ENCODE measurements at places on chromosomes 5 and 9.

GRCh38 chr5:79685627-79686026 lies 4.0 kb upstream of the CMYA5 start:
- DNase-seq = no peak

GRCh38 chr5:38888041-38888440 lies 42.2 kb downstream of the OSMR start:
- DNase-seq = no peak

DNA sequence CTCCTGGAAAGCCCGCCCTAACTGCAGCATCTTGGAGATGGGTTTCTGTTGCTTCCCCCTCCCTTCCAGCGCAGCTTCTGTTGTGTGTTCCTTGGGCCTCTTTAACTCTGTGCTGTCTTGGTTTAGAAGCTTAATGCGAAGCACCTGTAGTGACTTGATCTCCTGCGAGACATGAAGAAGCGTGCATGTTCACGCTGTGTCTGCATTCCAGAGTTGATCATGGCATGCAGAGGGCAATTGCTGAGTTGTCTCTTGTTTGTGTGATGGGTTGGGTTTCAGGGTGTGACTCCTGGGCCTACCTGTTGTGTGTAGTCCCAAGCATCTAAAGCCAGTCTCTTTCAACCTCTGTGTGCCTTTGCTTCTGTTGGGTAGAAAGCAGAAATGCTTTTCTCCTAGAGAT lies 155.6 kb downstream of the SMARCA2 start:
- no peak for DNase-seq

GRCh38 chr5:59174248-59174844 lies 591.5 kb downstream of the RAB3C start:
- no peak for DNase-seq

DNA sequence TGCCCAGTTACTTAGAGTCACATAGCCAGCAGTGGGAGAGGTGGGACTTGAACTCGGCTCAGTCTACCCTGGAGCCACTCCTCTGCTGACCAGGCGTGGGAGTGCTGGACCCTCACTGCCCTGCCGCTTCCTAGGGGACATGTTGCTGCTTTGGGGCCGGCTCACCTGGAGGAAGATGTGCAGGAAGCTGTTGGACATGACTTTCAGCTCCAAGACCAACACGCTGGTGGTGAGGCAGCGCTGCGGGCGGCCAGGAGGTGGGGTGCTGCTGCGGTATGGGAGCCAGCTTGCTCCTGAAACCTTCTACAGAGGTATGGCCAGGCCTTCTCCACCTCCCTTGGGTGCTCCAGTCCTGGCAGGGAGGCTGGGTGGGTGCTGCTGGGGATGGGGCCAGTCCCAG lies 3.4 kb upstream of the CACFD1 start:
- DNase-seq = no peak

DNA sequence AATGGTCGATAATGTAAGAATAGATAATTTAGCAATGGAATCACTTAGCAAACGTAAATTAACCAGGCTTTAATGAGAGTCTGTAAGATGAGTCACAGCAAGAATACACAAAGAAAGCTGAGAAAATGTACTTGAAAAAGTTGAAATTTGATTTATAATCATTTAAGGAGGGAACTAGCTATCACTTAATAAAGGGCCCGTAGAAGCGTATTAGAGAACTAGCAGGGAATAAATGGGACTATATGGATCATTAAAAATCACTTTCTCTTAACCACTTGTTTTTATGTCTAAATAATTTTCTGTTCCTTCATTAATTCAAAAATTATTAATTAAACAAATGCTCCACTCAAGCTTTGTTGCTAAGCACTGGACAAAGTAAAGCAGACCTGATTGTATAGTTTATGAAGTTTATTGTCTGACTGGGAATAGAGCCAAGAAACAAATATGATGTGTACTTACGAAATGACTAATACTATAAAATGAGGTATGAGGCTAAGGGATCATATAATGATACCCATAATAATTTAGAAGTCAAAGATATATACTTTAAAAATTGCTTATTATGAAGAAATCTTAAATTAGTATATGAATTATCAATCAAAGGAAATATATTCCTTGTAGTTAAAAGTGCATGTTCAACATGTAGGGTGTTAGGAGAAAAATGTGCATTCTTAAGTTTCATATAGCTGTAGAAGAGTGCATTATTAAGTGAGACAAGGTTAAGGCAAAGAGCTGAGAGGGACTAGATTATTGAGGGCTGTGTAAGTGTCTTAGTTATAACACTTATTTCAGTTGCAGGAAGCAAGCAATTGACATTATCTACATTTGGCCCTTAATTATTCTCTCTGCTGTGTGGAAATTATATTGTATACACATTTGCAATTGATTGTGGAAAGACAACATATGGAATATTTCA lies 196.8 kb downstream of the PRDM9 start:
- DNase-seq = no peak

- no peak for DNase-seq
Measured at GRCh38 chr9:127076860-127077643, 45.4 kb downstream of the ANGPTL2 start.

DNA sequence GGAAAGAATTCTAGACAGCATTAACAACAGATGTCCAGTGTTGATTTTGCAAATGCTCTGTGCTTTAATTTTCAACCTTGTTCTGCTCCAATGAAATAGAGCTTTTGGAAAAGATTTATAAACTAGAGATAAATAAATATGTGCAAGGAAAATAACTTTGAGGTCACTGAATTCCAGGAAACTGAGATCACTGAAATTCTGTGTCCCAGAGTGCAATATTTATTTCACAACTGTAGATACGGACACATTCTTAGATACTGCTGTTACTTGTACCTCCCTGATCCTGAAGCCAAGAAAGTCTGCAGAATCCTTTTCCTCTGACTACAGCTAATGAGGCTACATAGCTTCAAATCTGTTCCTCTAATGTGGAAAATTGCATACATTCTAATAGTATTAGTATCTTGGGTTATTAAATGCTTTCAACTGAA lies 222.9 kb downstream of the DOCK8 start:
- no peak for DNase-seq

DNA sequence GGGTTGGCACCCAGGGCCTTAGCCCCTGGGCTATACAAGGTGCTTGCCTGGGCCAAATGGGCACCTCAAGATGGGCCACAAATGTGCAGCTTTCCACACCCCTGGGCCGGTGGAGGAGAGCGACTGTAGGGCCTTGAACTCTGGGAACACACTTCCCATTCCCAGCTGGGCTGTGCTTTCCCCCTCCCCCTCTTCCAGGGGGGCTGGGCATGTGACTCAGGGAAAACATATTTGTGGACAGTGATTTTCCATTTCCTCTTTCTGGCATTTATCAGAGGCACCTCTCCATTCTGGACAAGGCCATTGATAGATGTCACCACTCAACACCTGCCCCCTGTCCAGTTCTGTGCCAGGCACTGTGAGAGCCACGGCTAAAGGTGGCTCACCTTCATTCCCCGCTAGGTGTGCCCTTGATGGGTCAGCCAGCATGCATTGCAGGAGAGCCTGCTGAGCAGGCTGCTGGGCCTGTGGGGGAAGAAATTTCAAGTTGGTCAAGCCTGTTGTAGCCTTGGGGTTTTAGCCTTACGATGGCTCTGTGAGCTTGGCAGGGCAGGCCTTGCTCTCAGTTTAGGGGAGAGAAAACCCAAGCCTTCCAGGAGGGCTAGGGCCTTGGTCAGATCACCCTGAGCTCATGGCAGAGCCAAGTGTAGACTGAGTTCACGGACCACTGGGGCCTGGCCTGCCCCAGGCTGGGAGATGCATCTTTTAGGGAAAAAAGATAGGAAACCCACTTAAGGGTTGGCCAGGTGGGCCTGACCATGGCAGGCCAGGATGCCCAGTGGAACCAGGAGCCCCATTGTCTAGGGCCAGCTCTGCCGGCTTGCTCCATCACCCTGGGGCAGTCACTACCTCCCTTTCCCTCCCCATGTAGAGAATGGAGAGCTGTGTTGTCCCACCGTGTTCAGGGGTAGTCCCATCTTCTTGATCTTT lies 113.9 kb downstream of the DAB2IP start:
- no peak for DNase-seq

- DNase-seq = no peak
Measured at GRCh38 chr5:74993743-74994142, 58.6 kb downstream of the GCNT4 start.

DNA sequence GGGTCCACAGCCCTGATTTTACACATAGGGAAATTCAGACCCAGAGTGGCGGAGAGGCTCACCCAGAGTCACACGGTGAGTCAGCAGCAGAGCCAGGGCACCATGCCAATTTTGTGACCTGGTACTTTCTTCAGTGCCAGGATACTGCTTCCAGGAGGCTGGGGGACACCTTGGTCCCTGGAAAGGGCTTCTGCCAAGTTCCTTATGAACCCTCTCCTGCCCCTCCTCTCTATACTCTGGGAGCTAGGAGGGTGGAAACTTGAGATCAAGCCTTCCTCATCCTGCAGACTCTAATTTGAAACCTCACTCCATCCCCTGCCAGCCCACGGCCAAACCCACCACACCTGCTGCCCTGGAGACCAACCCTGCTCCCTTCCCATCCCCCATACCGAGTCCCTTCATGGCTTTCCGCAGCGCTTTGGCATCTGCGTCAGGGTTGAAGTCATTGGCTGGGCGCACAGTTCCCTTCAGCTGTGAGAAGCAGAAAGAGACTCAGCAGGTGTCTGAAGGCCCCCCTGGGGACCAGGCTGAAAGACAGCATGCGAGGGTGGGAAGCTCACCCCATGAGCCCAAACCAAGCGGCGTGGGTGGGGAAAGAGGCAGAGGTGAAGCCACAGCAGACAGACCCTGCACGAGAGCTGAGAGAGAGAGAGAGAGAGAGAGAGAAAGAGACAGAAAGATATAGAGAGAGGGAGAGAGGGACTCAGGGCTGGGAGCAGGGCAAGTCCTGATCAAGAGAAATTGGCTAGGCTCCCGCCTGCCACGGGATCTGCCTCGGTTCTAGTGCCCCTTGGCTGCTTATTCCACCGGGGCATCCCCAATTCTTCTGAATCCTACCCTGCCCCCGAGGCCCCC lies 33.5 kb downstream of the ANXA6 start:
- no peak for DNase-seq

DNA sequence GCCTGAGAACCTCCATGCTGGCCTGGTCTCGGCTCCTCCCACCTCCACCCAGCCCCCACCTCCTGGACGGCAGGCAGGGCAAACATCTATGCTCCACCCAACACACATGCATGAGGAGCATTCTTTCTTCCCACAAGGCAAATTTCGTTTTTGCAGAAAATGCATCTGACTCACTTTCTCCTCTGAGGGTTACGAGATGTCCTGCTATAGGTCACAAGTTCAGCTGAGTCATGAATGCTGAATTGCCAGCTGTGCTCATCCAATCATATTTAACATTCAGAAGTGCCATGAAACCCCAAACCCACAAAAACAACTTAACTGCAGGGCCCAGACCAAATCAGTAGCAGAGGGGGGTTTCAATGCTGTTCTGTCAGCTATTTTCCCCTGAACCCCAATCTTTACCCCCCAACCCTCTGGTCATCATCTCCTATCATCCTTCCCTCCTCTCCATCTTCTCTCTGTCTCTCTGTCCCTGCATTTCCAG lies 39.0 kb upstream of the OSMR start:
- DNase-seq = no peak

DNA sequence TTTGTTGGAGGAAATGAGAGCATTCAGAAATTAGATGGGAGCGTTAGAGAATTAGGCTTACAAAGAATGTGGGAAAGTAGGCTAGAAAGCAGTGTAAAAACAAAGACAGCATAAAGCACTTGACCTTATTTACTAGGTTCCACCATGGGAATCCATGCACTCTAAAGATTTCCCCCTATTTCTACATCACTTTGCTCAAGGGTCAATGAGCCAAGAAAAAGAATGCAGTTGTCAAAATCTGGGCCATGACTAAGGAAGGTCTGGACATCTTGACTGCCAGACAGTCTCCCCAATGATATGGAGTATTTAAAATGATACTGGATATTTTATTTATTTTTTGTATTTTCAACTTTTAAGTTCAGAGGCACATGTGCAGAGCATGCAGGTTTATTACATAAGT lies 3.4 kb downstream of the TLR4 start:
- DNase-seq = no peak

DNA sequence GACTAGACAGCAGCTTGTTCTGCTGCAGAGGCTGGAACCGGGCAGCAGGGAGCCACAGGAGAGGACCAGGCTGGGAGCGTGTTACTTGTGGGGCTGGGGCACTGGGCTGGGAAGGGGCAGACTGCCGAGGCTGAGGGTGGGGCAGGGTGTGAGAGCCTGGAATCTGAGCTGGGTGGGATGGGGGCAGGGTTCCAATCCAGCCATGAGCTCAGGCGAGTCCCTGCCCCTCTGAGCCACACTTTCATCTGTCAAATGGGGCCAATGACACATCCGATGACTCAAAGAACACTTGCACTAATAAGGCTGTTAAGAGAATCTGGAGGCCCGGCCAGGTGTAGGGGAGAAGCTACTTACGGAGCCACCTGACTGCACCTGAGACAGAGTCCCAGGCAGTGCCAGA lies 18.7 kb upstream of the WDR38 start:
- no peak for DNase-seq

- DNase-seq = no peak
Measured at GRCh38 chr5:140794595-140795258, at the start of gene PCDHA2. PCDHA2 (plus strand) TSS chr5:140794852.

DNA sequence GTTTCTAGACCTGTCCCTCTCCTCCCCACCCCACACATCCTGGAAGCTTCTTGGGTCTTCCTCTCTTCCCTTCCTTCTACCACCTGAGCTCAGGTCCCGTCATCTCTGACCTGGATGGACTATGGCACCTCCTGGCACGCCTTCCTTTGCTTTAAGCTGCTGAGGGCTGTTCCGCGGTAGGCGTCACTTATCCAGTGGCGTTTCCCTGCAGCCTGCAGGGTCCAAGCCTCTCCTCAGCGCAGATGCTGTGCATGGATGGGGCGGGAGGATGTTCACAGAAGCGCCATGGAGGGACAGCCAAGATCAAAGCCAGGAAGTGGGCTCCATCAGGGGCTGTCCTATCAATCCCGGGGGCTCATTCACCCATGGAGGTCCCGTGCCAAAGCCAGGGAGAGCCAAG lies 23.8 kb upstream of the CNOT6 start:
- no peak for DNase-seq

DNA sequence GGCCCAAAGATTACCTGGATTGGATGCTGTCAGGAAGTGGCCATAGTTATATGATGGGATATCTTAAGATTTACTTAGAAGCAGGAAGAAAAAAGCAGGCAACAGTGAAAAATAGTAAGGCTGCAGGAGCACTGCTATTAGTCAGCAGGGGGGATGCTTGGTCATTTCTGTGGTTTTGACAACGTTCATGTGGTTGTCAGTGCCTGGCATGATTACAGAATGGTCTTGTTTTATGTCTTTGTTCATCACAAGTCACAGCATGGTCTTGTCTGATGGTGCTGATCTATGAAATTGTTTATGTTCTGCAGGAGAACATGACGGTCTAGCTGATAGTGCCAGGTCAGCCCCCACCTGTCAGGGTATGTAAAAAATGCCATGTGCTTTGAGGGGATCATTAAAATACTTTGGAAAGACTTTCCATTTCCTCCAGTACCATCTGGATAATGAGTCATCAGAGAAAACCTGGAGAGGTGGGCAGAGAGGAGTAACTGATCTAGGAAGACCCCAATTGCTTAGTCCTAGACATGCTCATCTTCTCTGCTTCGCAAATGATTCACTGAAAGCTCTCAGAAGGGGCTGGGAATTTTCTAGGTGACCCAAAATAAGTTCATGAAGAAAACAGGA lies 48.5 kb downstream of the PLGRKT start:
- DNase-seq = no peak

- DNase-seq = no peak
Measured at GRCh38 chr9:22039258-22039657, 30.2 kb upstream of the CDKN2B start.

- DNase-seq = no peak
Measured at GRCh38 chr5:179455320-179455719, 95.0 kb upstream of the RUFY1 start.
